Caco-2 (cell line): ENCODE measurements at places on chromosomes 13 and 19. TPM values are rescaled to one million over a fixed set of nuclear protein-coding genes. Genes with fewer than 3 reads are reported as not detected.

TEX26 gene
- total RNA-seq = not detected in 2 replicates

- no peak overlapping the region for H3K4me3 ChIP-seq
- no peaks in the 10 kb centered on the region for H3K27me3 ChIP-seq
- peak; percentile 79 for DNase-seq
- H3K36me3 ChIP-seq = no peaks in the 10 kb centered on the region
- peaks cover 43% of the 10 kb centered on the region for H3K4me1 ChIP-seq
Observed at GRCh38 chr19:14502334-14503092, 6.6 kb upstream of the GIPC1 start.

DNA sequence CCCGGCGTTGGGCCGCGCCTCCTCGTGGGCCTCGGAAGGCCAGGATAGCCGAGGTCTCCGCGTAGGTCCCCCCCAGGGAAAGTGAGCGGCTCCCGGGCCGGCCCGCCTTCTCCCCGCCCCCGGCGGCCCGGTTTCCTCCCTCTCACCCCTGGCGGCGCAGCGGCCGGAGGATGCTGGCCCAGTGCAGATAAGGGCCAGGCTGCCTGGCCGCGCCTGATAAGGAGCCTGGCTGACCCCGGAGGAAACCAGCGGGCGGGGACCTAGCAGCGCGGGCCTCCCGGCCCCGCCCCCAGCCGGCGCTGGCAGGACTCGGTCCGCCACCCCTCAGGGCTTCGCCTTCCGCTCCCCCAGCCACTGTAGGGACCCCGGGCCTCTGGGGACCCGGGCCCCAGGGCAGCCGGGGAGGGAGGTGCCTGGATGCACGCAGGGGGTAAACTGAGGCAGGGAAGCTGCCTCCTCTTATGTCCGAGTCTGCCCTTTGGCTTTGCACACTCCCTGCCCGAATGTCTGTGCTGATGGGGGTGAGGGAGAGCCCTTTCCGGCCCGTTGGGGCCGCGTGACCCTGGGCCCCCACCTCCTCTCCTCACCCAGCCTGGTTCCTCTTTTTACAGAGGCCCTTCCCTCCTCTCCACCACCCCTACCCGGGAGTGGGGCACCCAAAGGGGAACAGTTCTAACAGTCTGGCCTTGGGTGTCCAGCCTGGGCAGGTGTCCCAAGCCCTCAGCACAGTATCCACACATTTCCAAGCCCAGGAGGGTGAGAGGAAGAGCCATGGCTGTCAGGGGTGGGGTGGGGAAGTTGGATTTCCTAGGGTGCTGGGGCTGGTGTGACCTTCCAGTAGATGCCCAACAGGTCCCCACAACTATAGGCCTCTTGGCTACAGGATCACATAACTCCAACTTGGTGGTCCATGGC lies at the start of gene LYL1:
Gene LYL1, minus strand, starts transcription at position 193 of the 915 bp plus-strand sequence. CDS start 1,687 bp downstream, outside the sequence.
- H3K4me3 ChIP-seq = peak within 1 kb of the TSS; percentile 28
- peaks cover 11% of the 10 kb centered on the region for H3K4me1 ChIP-seq
- DNase-seq = peak; percentile 74
- no peaks in the 10 kb centered on the region for H3K27me3 ChIP-seq
- H3K36me3 ChIP-seq = no peaks in the 10 kb centered on the region

ATXN8OS gene
- total RNA-seq = not detected in 2 replicates

SIGLEC12 gene
- total RNA-seq = not detected in 2 replicates

CCL25 gene
- total RNA-seq = not detected in 2 replicates

DNA sequence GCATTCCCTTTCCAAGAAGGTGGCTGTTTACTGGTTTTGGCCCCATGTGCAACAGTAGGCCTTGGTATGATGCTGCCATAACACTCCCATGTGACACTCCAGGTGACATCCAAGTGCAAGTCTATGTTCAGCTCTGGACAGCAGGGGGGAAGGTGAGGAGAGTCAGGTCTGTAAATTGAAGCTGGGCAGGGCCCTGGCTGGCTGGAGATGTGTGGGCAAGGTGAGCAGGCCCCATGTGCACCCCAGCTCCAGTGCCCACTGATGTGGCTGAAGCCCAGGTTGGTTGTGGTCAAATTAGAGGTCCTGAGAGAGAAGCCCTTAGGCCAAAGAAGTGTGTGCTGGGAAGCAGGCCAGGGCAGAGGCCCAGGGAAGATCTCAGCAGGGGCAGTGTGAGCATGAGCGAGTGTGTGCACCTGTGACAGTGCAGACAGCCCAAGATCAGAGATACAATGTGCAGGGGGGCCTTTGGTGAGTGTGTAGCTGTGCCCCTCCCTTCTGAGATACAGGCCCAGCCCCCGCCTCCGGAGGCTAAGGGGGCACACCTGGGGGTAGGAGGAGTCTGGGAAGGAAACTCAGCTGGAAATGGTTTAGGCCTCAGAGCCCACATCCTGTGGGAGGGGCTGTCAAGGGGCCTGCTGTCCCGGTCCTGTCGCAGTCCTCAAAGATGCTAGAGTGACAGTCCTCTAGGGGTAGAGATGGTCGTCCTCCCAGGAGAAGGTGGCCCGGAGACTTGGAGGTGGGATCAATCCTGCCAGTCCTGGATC lies 18.6 kb downstream of the DEDD2 start:
- DNase-seq = no peak
- no peaks in the 10 kb centered on the region for H3K4me1 ChIP-seq
- no peak overlapping the region for H3K4me3 ChIP-seq
- H3K27me3 ChIP-seq = no peaks in the 10 kb centered on the region

C2CD4C gene
- 0.16 and 0.43 TPM in 2 replicates for total RNA-seq

GRCh38 chr19:29477831-29478577 lies 47.8 kb upstream of the VSTM2B start:
- no peaks in the 10 kb centered on the region for H3K27me3 ChIP-seq
- no peaks in the 10 kb centered on the region for H3K36me3 ChIP-seq
- no peak for DNase-seq

GRCh38 chr13:99258210-99258860 lies at the start of gene GPR18:
TSS of gene GPR18 (minus strand) at chr13:99258379. CDS start at chr13:99255872, 2,507 bp downstream.
- no peaks in the 10 kb centered on the region for H3K27me3 ChIP-seq
- no peak within 1 kb of the TSS for H3K4me3 ChIP-seq
- no peaks in the 10 kb centered on the region for H3K4me1 ChIP-seq
- H3K36me3 ChIP-seq = no peaks in the 10 kb centered on the region
- no peak for DNase-seq
- no peak within 1 kb of the TSS for H3K27ac ChIP-seq

- no peak overlapping the region for H3K4me3 ChIP-seq
- DNase-seq = no peak
- H3K27me3 ChIP-seq = no peaks in the 10 kb centered on the region
- H3K4me1 ChIP-seq = no peaks in the 10 kb centered on the region
Observed at GRCh38 chr13:101412076-101412475, 4.2 kb downstream of the NALCN start.
